ENCODE measurements at places on chromosomes 7 and 10. TPM values are rescaled to one million over a fixed set of nuclear protein-coding genes. Genes with fewer than 3 reads are reported as not detected.

DNA sequence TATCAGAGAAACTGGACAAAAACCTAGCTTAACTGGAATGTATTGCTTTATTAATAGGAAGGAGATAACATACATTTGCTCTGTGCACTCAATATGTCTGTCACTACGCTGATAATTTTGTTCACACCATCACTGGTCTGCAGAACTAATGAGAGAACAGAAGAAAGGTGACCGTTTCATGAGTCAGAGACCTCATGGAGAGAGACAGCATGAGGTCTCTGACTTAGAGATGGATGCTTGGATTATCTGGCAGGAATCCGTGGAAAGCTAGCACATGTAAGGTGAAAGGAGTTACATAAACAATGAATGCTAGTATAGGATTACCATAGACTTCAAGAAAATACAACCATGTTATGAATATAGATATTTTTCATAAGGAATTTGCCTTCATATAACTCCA is 947.3 kb downstream of the IPMK start:
- no peak for DNase-seq

- DNase-seq: no peak
Measured at GRCh38 chr10:18196806-18197550, 56.8 kb downstream of the CACNB2 start.

- DNase-seq: no peak
Measured at GRCh38 chr7:151724250-151724915, 152.5 kb downstream of the PRKAG2 start.

DNA sequence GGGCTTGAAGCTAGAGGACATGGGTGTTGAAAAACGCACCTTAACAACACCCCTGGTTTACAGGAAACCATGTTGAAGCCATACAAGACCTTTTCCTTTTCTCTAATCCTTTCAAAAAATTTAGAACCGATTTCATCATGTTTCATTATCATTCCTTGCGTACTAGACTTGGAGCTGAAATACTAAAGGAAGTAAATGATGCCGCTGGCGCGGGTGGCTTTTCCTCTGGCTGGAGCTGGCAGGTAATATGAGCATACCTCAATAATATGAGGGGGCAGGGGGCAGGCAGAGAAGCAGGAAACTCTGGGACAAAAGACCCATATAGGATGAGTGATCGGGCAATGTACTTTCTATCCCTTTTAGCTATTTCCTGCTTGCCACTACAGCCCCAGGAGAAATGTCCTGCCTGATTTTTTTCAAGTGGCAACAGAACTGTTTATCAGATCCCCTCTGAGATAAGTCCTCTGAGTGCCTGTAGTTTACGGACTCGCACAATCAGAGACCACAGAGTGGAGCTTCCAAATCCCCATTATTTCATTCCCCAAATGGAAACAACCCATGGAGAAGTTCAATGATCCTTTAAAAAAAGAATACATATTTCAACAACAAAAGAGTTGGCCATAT is 450.1 kb downstream of the KCNMA1 start:
- no peak for DNase-seq

- no peak for DNase-seq
Measured at GRCh38 chr10:130221456-130222375, 85.5 kb downstream of the GLRX3 start.

Gene MRLN
- not detected for polyA plus RNA-seq

Gene MMP21
- polyA plus RNA-seq: not detected

Gene TDRD1
- not detected for polyA plus RNA-seq

Gene CFTR
- polyA plus RNA-seq: not detected

All from GM23248 (cell line).